ENCODE measurements at places on chromosomes 1 and 21. TPM values are rescaled to one million over a fixed set of nuclear protein-coding genes. Genes with fewer than 3 reads are reported as not detected.

C1orf94 gene
- not detected for total RNA-seq

OR2L3 gene
- not detected for total RNA-seq

OLIG1 gene
- total RNA-seq = not detected

TENT5C gene
- 0.07 TPM for total RNA-seq

GCSAML gene
- total RNA-seq = not detected

SERPINC1 gene
- 0.16 TPM for total RNA-seq

AZIN2 gene
- total RNA-seq = 0.60 TPM

GNG4 gene
- total RNA-seq = 16.2 TPM

INSRR gene
- not detected for total RNA-seq

GJA9 gene
- total RNA-seq = not detected

OLFML2B gene
- 0.32 TPM for total RNA-seq

PODN gene
- total RNA-seq = not detected

LRRC7 gene
- not detected for total RNA-seq

OR6N1 gene
- not detected for total RNA-seq

All from A549 treated with RU486 at 1 μM for 4 hours (cell line).